ENCODE measurements at places on chromosomes 2 and 18.

- no peak for DNase-seq
Measured at GRCh38 chr2:176710657-176711186, 441.5 kb downstream of the MTX2 start.

- DNase-seq = no peak
Measured at GRCh38 chr2:157107877-157108276, 149.6 kb upstream of the GALNT5 start.

- DNase-seq = no peak
Measured at GRCh38 chr2:133768256-133768655, 200.0 kb upstream of the NCKAP5 start.

DNA sequence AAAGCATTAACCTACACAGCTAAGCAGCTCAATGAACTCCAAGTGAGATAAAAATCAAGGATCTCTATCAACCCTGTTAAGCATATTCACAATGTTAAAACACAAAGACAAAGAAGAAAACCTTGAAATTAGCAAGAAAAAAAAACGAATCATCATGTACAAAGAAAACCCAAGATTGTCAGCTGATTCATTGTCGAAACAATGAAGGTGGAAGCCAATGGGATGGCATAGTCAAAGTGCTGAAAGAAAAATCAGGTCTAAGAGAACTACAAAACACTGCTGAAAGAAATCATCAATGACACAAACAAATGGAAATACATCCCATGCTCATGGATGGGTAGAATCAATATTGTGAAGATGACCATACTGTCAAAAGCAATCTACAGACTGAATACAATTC lies 32.5 kb downstream of the NMS start:
- DNase-seq = no peak

DNA sequence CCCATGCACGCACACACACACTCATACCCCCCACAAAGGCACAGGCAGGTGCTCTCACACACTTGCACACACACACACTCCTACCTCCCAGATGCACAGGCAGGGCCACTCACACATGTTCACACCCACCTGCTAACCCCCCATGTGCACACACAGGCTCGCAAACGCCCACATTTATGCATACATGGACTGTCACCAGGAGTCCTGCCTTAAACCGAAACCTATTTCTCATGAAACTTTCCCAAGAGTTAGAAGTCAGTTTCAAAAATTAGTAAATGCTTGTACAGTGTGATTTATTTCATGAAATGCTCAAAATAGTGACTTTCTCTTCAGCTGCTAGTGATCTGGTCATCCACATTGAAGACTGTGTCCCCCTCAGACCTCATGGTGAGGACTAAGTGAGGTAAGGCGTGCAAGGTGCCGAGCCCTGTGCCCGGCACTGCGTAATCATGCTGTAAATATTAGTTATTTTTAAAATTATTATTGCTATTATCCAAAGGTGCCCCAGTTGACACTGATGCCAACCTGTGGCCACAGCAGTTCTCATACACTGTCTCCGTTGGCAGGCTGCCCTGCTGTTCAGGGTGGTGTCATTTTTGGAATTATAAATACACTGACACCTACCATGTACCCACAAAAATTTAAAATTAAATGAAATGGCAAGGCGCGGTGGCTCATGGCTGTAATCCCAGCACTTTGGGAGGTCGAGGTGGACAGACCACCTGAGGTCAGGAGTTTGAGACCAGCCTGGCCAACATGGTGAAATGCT lies 12.4 kb downstream of the CNNM4 start:
- no peak for DNase-seq
